ENCODE measurements at places on chromosomes 16 and 17.
A peak's percentile ranks its signal among the peaks of the same experiment; 100 is the strongest.

- no peak for DNase-seq
These were observed 115.7 kb downstream of the BANP start for GRCh38 chr16:88066680-88067529.

- no peak for DNase-seq
These were observed 47.4 kb upstream of the PSMD7 start for GRCh38 chr16:74249254-74249653.

DNA sequence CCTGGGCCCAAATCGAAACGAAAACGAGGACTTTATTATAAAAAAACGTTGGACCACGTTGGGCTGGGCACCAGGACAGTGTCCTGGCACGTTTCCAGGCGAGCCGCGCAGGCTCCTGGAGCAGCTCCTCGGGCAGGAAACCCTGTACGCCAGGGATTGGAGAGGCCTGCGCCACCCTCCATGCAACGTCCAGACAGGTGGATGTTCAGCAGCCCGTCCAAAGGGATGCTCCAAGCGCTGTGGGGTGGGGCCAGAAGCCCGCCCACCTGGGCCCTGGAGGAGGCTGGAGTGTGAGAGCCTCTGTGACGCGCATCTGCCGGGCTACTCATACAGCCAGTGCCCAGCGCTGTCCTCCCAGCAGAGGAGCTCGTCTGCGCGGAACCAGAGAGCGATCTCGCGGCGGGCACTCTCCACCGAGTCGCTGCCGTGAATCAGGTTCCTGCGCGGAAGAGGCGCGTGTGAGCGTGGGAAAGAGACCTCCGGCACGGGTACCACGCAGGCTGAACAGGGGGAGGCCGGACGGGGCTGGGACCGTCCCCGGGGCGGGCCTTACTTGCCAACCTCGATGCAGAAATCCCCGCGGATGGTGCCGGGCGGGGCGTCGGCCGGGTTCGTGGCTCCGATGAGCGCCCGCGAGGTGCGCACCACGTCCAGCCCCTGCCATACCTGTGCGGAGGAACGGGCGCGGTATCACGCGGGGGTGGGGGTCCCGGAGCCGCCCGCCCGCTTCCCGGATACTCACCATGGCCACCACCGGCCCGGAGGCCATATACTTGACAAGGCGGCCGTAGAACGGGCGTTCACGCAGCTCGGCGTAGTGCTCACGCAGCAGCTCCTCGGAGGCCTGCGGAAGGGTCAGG lies 785 bp downstream of the NME3 start:
- DNase-seq, result no peak

GRCh38 chr17:8062435-8062806 lies 23.6 kb downstream of the ALOX15B start:
- no peak for DNase-seq

- no peak for DNase-seq
These were observed 22.7 kb downstream of the PLEKHG4 start for GRCh38 chr16:67302076-67302475.

GRCh38 chr17:28698253-28698941 lies 13.3 kb downstream of the PROCA1 start:
- DNase-seq, result no peak

GRCh38 chr17:81043725-81044427 lies 8.9 kb downstream of the BAIAP2 start:
- no peak for DNase-seq

- DNase-seq, result peak; percentile 38
These were observed at the start of gene MYO15B for GRCh38 chr17:75587675-75588595. Gene MYO15B, plus strand, starts transcription at chr17:75587800. Its CDS starts 258 bp downstream, at chr17:75588058.

DNA sequence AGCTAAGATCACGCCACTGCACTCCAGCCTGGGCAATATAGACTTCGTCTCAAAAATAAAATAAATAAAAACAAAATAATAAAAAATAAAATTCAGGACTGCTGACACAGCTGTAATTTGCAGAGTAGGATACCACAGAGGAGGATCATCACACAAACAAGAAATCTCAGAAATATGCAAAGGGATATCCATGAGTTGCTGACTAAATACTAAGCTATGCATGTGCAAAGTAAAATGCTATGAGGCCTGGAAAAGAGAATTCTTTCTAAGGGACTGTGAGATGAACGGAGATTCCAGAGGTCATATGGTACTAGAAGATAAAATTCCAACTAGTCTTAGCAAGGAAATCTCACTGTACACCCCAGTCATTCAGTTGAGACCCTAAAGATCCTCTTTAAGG lies 74.8 kb downstream of the SLC39A11 start:
- no peak for DNase-seq

DNA sequence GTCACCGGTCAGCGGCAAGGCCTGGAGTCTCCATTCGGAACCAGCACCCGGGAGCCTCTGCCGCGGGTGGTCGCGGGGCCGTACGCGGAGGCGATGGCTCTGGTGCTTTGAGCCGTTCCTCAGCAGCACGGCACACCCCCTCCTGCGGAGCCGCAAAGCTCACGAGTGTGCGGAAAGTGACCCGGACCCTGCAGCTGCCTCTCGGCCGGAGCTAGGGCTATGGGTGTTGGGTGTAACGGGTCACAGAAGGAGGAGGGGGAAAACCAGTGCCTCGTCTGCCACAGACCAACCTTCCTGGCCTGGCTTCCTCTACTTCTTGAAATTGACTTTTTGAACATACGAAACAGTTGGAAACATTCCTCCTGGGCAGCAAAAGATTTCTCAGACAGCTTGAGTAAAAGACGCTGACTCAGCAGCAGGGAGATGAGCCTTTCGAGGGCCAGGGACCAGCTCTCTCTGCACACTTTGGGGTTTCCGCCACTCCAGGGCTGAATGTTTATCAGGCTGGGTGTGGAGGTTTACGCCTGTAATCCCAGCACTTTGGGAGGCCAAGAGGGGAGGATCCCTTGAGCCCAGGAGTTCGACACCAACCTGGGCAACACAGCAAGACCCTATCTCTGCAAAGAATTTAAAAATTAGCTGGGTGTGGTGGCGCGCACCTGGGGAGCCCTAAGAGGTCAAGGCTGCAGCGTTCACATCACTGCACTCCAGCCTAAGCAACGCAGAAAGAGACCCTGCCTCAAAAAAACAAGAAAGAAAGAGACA lies 26.4 kb upstream of the PITPNA start:
- no peak for DNase-seq

DNA sequence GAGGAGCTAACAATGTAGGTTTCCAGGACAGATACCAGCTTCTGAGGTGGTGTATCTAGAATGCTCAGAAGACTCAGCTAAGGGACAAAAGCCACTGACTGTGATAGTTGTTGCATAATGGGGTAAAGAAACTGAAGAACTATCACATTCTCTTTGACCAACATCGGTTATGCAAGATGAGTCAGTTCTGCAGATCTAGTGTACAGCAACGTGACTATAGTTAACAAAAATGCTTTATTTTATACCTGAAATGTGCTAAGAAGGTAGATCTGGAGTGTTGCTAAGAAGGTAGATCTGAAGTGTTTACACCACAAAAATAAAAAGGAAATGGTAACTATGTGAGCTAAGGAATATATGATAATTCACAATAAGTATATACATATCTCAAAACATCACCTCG lies 2.5 kb downstream of the KRTAP9-6 start:
- no peak for DNase-seq

- no peak for DNase-seq
These were observed 1.7 kb downstream of the EPOP start for GRCh38 chr17:38672788-38673706.

DNA sequence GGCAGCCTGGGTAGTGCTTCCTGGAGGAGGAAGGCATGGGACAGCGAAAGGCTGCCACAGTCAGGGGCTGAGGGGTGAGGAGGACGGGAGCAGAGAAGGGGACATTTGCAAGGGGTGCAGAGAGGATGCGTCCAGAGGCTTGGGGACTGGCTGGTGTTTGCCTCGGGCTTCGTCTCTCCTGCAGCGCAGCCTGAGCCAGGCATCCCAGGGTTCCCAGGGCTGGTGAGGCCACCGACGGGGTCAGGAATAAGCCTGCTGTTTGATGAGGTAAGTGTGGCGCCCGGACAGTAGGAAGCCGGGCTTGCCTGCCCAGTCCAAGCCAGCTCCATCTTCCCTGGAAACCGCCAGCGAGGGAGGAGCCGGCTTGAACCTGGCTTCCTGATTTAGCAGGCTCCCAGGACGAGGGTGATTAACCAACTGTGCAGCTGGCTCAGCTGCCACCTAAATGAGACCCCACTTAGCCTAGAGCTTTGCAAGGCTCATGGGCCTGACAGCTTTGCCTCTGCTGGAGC lies 47.8 kb downstream of the PITPNM3 start:
- no peak for DNase-seq

GRCh38 chr16:89491238-89491869 lies 993 bp upstream of the ANKRD11 start:
- DNase-seq, result no peak

- no peak for DNase-seq
These were observed 3.3 kb upstream of the LMF1 start for GRCh38 chr16:974001-974601.

- no peak for DNase-seq
These were observed 1117.7 kb downstream of the CDH11 start for GRCh38 chr16:64004116-64004515.

DNA sequence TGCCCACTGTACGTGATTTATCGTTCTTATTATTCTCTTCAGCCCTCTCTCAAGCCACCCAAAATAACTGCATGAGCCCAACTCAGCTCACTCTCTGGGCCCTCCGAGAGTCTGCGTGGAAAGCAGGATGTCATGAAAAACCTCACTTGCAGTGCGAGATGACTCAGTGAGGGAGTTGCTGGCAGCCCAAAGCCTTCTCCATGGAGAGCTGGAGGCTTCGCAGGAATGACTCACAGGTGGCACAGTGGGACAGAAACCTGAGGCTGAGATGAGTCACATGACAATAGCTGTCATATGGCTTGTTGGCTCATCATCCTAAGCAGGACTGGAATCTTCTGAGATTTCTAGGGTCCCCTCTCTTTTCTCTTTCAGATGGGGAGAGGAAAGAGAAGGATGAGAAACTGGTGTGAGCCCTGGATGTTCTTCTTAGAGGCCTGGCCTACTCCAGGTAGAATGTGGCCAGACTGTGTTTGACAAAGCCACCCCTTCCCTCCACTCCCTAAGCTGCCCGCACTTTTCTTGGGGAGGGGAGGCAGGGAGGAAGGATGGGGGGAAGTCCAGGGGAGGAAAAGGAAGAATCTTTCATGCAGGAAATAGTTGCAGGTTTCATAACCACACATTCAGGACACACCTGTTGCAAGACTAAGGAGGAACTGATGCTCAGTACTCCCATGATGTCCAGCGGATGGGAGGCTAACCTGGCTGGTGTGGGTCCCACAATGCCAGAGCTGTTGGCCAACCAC lies 160.6 kb upstream of the RPL38 start:
- DNase-seq, result no peak

DNA sequence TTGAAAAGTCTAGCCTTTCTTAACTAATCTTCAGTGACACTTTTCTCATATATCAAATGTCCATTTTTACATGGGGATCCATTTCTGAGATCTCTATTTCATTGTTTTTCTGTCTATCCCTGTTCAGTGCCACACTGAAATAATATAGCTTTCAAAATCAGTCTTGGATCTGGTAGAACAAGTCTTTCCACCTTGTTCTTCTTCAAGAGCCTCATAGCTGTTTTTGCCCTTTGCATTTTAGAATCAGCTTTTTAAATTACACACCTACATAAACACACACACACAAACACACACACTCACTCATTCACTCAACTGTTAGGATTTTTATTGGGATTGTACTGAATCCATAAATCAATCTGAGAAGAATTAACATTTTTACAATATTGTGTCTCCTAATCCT lies 19.2 kb downstream of the GSDMB start:
- DNase-seq, result no peak

DNA sequence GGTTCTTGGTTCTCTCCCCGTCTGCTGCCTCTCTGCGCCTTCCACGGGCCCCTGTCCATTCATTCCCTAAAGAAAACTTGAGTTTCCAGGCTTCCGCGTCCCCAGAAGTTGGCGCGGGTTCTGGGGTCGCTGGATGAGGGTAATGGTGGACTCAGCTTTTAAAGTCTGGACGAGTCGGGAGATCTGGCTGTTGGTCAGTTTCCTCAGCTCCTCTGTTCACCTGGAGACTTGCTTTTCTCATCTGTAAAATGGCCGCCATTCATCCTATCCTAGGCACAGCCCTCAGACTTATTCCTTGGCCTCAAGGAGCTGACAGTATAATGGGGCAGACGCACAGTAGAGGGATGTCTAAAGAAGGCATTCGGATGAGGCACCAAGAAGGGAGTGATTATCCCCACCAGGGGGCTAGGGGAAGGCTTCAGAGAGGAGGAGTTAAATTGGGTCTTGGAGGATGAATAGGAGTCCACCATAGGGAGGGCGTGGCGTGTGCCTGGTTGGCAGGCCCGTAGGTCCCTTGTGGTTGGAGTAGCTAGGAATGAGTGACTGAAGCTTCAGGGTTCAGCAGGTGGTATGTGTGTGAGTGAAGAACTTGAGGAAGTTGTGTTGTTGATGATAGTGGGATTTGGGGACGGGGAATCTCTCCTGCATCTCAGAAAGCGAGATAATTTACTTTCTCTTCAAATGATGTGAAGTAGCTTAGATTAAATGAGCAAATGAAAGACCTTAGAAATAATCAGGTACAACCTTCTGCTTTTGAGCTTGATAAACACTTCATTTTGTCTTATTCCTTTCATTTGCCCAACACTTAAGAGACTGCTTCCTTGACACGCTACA lies 652 bp downstream of the VPS35L start:
- no peak for DNase-seq

GRCh38 chr17:64130559-64131001 lies 636 bp upstream of the ERN1 start:
- no peak for DNase-seq

- DNase-seq, result no peak
These were observed 18.2 kb downstream of the IL34 start for GRCh38 chr16:70664325-70665112.

DNA sequence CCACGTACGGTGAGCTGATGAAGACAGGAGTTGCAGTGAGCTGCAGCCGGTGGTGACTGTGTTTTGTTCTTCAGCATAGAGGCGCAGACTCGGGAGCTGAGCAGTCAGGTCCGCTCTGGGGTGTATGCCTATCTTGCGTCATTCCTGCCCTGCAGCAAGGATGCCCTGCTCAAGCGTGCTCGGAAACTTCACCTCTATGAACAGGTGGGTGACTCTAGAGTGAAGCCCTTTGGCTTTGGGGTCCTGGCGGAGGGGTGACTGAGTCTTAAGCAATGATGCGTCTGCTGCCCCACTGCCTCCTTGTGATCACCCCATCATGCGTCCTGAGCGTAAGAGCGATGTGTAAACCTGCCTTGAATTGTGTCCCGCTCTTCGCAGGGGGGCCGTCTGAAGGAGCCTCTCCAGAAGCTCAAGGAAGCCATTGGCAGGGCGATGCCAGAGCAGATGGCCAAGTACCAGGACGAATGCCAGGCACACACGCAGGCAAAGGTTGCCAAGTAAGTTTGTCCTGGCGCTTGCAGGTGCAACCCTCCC lies 22.9 kb downstream of the UBN1 start:
- no peak for DNase-seq

All from stimulated activated CD8-positive, alpha-beta memory T cell treated with anti-CD3 and anti-CD28 coated beads, Interleukin-12 subunit alpha, Interleukin-12 subunit beta, amount 100 ng/mL, for 1 hour (primary cell).